ENCODE measurements at places on chromosomes 3 and 15.
A peak's percentile ranks its signal among the peaks of the same experiment; 100 is the strongest.

DNA sequence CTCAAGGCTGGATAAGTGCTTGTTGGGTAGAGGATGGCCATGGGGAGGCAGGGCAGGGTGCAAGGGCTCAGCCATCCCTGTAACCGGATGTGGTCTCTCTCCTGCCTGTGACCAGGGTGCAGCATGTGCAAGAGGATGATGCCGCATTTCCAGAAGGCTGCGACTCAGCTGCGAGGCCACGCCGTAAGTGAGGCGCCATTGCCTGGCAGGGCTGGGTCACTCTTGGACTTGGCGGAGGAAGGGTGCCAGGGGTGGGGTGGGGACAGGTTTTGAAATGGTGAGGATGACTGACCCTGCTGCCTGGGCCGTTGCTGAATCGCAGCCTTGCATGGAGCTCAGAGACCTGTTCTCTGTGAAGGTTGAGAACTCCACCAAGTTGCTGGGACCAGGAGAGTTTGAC lies 49.3 kb downstream of the PDIA5 start:
- DNase-seq: no peak

DNA sequence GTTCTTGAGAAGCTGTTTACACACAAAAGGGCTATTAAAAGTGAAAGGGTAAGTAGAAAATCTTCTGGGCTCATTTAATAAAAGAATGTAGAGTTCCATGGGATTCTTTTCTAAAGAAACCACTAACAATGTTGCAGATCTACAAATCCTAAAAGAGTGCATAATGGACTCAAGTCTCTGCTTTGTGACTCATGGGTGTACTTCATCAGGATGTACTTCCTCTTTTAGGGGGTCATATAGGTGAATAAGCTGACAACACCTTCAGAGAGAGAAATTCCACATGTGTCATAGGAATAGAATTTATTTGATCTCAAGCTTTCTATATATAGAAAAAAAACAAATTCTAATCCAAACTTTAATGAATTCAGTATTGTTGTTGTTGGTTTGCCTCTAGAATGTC lies 355.5 kb downstream of the TIGIT start:
- DNase-seq: no peak

DNA sequence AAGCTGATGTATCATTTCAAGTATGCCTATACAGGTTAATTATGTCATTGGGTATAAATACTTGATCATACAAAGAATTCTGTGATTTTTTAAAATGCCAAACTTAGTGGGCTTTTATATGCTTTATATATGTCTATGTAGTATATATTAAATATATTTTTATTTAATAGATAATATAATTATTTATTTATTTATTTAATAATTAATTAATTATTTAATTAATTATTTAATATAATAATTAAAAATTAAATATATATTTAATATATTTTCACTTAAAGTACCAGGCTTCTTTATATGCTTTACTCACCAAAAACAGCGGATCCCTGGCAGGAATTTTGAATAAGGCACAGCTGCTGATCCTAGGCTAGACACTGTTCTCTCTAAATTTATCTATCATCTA lies 687.0 kb downstream of the VGLL3 start:
- no peak for DNase-seq

- no peak for DNase-seq
Observed at GRCh38 chr3:63727233-63727632, 74.8 kb downstream of the SNTN start.

- DNase-seq: no peak
Observed at GRCh38 chr3:3893590-3893989, 94.4 kb downstream of the LRRN1 start.

- DNase-seq: no peak
Observed at GRCh38 chr15:87477737-87478686, 778.5 kb downstream of the NTRK3 start.

GRCh38 chr3:102194760-102195159 lies 240.1 kb upstream of the ZPLD1 start:
- DNase-seq: no peak

GRCh38 chr3:50926868-50927267 lies 252.1 kb downstream of the DOCK3 start:
- DNase-seq: no peak

DNA sequence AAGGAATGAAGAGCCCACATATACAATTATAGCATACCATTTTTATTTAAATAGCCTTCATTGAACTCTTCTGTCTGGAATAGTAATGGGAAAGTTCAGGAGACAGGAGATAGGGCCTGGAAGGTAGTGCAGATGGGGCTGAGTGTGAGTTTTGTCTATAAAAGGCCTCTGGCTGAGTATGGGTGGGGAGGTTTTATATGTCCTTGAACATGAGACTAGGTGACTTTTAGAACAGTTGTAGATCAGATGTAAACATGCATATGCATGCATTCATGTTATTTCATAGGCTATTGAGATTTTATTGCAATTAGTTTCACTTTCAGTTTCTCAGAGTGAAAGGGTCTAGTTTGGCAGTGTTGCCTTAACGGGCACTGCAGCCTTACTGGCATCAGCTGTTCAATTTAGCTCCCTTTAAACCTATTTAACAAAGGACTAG lies 27.1 kb downstream of the CGGBP1 start:
- peak; percentile 12 for DNase-seq

GRCh38 chr3:56347219-56347871 lies 120.9 kb downstream of the ERC2 start:
- no peak for DNase-seq

GRCh38 chr3:38397320-38397719 lies 50.7 kb downstream of the XYLB start:
- DNase-seq: no peak

- DNase-seq: no peak
Observed at GRCh38 chr15:69869881-69870505, 227.7 kb downstream of the TLE3 start.

DNA sequence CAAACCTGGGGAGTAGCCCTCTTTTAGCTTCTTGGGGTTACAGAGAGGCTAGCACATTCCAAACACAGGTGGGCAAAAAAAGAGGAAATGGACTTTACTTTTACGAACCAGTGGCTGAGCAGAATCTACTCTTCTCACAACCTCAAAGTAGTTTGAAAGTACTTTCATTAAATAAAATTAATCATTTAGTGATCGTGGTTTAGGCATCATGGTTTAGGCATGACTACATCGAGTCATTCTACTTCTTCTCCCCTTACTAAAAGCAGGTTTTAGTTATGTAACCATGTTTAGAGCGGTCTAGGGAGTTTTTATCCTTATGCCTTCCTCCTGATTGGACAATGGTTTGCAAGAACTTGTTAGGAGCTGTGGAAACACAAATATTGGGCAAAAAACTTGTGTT lies 2.5 kb upstream of the GREM1 start:
- peak; percentile 13 for DNase-seq

DNA sequence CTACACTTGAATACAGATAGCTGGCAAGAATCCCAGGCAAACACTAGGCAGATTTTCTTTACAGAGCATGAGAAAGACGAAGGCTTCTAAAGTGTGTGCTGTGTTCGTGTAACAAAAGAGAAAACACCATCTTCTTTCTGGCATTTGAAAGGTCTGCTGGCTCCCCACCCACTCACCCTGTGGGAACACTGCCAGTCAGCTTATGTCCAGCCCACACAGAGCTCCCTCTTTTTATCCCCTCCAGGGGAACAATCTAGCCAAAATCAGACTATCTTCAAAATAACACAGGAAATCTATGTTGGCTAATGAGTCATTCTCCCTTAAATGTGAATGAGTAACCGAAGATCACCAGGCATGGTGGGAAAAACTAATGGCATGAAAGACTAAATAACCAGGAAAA lies 45.6 kb upstream of the PAQR5 start:
- no peak for DNase-seq

GRCh38 chr15:101043011-101043410 lies 123.9 kb downstream of the LRRK1 start:
- DNase-seq: no peak

- DNase-seq: no peak
Observed at GRCh38 chr3:41489231-41489630, 289.9 kb downstream of the CTNNB1 start.

- DNase-seq: no peak
Observed at GRCh38 chr3:14861446-14862302, 42.9 kb downstream of the FGD5 start.

GRCh38 chr3:32500231-32500630 lies 2.4 kb downstream of the CMTM6 start:
- DNase-seq: no peak

- DNase-seq: no peak
Observed at GRCh38 chr15:77702211-77702957, 69.7 kb upstream of the LINGO1 start.

GRCh38 chr3:155465664-155466063 lies 172.2 kb upstream of the STRIT1 start:
- DNase-seq: no peak

GRCh38 chr3:45816544-45816943 lies 20.2 kb upstream of the SLC6A20 start:
- no peak for DNase-seq

- no peak for DNase-seq
Observed at GRCh38 chr15:22885120-22885519, 46.7 kb downstream of the NIPA2 start.

- no peak for DNase-seq
Observed at GRCh38 chr3:13281507-13282357, 138.4 kb downstream of the NUP210 start.

DNA sequence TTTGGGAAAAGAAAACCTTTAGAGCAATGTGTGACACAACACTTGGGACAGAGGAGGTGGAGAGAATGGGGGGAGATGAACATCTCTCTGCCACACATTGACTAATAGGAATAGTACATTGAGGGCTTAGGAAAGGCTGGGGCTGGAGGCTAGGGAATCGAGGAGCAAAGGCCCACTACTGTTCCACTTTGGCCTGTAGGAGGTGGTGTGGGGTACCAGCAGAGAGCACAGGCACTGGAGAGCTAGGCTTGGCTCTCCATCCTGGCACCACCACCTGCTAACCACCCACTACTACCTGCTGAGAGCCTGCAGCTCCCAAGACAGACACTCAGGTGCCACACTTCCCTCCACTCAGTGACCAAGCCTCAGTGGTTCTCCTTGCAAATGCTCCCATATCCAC lies 19.4 kb downstream of the CCDC32 start:
- DNase-seq: no peak

DNA sequence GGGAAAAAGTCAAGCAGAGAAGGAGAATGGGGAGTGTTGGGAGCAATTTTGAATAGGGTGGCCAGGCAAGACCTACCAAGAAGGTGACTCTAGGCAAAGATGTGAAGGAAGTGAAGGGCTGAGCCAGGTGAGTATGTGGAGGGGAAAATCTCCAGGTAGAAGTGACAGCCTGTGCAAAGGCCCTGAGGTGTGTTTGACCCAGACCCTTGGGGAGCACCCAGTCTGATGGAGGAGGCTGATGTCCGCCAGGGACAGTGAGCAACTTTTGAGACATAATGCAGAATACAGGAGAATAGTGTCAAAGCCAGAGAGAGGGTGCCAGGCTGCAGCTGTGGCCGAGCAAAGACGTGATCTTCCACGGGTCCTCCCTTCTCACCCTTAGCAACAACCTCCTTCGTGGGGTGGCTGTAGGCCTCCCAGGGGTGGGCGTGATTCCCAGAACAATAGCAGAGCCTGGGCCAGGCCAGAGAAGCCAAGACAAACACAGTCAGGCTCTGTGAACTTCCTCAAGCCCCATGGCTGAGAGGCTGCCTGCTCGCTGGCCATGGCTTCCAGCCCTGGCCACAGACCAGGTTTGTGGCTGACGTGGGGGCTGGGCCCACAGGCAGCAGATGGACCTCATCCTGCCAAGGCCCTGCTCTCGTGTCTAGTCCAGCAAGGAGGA lies 58.1 kb downstream of the SLC6A6 start:
- no peak for DNase-seq

- no peak for DNase-seq
Observed at GRCh38 chr15:39270221-39270855, 310.5 kb upstream of the THBS1 start.

DNA sequence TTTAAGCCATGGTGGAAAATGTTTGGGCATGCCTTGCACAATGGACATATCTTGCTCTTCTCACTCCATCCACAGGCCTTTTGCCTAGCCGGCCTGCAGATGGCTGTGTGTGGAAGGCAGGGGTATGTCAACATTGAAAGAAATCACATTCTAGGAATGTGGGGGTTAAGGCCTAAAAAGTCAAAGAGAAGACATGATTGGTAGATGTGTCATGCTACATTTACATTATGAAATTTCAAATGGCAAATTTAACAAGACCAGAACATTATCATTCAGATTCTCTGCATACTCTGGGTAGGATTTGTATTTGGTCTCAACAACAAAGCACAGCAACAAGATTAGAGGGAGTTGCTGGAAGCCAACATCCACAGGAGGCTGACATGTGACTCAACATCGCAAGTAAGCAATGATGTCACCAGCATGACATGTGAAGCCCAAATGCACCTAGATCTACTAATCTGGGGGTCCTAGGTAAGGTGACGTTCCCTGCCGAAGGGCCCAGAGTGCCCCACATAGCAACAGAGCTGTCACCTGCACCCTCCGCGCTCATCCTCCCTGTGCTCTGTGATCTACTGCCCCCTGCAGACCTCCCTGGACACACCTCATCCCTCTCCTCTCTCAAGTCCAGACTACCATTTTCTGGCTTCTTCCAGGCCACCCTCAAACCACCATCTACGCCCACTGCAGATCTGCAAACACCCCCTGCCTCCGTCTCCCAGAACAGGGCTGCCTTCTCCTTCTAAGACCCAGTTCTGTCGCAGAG lies 39.4 kb downstream of the CLDN18 start:
- no peak for DNase-seq

- DNase-seq: no peak
Observed at GRCh38 chr3:84223512-84223911, 735.3 kb upstream of the CADM2 start.

DNA sequence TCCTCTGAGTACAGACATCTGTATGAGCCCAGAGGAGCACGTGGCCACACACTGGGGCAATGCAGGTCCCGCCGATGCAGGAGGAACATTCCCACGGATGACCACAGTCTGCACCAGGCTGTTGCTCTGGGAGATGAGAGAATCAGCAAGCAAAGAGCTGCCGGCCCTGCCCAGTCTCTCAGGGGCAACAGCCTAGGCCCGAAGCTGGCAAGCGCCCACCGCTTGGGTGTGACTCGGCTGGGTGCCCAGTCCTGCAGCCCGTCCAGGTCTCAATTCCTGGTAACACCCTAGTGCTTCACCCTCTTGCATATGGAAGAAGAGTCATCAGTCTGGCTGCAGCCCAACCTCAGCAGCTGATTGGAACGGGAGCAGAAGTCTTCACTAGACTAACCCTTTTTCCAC lies 153.7 kb upstream of the HES1 start:
- DNase-seq: no peak

GRCh38 chr3:61560517-61561373 lies 626 bp upstream of the PTPRG start:
- DNase-seq: peak; percentile 80

GRCh38 chr15:62211348-62211747 lies 46.3 kb upstream of the C2CD4B start:
- no peak for DNase-seq

DNA sequence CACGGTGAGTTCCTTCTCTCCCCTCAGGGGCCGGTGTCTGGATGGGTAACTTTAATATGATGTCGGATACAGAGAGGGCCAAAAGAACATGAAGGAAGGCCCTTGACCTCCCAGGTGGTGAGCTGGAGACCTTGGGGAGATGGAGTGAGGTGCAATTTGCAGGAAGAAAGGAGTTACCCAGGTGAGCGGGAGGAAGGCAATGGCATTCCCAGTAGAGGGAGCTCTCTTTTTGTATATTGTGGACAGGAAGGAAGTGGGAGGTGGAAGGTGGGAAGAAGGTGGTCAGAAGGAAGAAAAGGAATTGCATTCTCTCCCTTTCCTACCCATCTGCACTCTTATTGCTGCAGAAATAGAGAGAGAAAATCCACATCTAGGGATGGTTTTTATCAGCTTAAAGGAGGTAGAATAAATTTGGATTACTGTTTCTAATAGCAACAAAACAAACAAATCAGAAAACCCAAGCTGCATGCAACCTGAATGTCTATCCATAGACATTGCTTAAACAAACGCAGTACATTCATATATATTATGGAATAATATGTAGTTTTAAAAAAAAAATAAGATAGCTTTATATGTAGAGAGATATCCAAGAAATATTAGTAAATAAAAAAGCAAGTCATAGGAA lies 169.0 kb upstream of the TSC22D2 start:
- DNase-seq: no peak
